Chondrocyte (in vitro differentiated cells): ENCODE measurements at places on chromosomes 2 and 18. TPM values are rescaled to one million over a fixed set of nuclear protein-coding genes. Genes with fewer than 3 reads are reported as not detected.

- DNase-seq, result no peak
Observed at GRCh38 chr2:59425247-59425646, 1128.2 kb downstream of the BCL11A start.

The MRPL44 gene
- total RNA-seq, result 23.5 to 24.6 TPM (median 23.8 TPM) in 3 replicates

The SDC1 gene
- total RNA-seq, result 11.4 to 13.2 TPM (median 12.6 TPM) in 3 replicates

DNA sequence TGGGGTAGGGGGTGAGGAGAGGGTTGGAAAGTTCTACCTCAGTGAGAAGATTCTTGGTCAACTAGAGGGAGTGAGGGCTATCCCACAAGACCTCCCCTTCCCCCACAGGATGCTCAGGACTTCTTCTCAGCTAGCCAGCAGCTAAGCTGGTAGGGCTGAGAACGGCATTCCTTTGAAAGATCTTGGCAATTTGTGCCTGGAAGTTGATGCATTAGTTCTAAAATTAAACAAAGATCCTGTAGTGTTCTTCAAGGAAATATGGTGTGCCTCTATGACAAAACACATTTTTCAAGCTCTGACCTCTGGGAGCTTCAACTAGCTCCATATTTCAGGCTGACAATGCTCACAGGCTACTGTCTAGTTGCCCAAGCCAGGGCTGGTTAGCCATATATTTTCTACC, 2.3 kb downstream of the LYPD1 start:
- DNase-seq, result no peak

GRCh38 chr2:107132070-107132469, 246.1 kb upstream of the ST6GAL2 start:
- no peak for DNase-seq

GRCh38 chr18:59900222-59901128, 679 bp downstream of the PMAIP1 start:
- no peak for DNase-seq
